ELF-1 (cell line): ENCODE measurements at places on chromosomes 12 and 14.

GRCh38 chr14:44847526-44848309 lies 114.0 kb downstream of the KLHL28 start:
- no peak for DNase-seq

DNA sequence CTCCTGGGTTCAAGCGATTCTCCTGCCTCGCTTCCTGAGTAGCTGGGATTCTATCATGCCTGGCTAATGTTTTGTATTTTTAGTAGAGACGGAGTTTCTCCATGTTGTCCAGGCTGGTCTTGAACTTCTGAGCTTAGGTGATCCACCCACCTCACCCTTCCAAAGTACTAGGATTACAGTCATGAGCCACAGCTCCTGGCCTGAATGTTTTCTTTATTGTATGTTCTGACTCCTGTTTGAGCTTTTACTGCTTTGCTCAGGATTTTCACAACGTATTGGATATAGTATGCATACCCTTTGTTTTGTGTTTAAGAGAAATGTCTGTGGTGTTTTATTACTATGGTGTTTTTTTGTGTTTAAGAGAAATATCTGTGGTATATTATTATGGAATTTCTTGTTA lies 37.2 kb downstream of the ATF7IP start:
- DNase-seq, result no peak

DNA sequence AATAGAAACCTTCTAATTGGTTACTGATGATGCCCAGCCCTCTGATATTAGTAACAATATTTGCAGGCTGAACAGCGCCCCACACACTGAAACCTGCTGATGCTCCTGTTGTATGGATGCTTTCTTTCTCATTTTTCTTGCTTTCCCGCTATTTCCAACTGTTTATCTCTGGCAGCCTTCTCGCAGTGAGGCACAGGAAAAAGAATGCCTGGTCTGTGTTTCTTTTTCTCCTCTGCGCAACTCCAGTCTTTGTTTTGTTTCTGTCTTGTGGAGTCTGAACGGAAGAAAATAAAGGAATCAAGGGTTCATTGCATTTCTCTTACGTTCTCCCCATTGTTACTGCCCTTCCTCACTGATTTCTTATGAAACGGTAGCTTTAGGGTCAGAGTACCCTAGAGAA lies 451.2 kb downstream of the EGLN3 start:
- no peak for DNase-seq

DNA sequence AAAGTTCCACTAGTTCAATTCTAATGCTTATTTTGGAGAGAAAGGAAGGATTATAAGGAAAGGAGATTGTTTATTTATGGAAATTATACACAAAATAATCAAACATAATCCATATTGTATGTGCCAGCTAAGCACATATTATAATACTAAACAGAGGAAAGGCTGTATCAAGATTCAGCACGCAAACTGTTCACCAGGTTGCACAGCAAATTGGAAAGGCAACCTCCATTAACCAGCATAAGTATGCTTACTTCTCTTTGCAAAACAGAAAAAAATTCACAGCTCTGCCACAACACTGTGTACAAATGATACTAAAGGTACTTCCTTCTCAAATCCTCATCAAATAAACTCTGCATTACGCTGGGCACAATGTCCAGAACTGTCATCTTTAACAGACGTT lies 146.3 kb downstream of the MED13L start:
- no peak for DNase-seq

GRCh38 chr14:45096218-45096617 lies 12.3 kb downstream of the PRPF39 start:
- DNase-seq, result no peak

DNA sequence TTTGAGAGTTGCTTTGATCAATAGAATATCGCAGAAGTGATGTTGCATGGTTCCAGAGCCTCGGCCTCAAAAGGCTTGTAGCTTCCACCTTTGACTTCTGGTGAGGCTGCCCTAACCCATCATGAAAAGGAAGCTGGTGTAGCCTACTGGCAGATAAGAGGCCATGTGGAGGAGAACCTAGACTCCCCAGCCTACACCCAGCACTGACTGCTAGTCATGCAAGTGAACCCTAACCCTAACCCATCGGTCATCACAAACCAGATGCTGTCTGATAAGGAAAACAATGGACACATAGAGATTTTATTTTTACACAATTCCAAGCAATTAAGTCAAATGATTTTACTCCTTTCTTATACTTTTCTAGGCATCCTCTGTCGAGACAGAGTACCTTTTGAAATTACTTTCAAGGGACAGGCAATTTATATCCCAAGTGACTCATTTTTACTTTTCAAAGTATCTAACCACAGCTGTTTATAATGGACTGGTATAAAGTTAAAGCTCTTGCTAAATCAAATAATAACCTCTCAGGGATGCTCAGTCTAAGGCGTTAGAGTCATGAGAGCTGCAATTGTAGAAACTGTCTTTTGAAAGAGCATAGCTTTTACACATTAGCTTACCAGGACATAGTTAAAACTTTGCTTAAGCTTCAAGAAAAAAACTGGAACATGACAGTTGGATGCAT lies 17.6 kb downstream of the PTPRB start:
- no peak for DNase-seq

- DNase-seq, result no peak
These were observed 15.3 kb downstream of the DYNC1H1 start for GRCh38 chr14:101979666-101980065.

GRCh38 chr14:98200601-98201000 lies 1071.4 kb downstream of the BCL11B start:
- no peak for DNase-seq

GRCh38 chr14:51862176-51862796 lies 1.9 kb downstream of the GNG2 start:
- DNase-seq, result no peak

DNA sequence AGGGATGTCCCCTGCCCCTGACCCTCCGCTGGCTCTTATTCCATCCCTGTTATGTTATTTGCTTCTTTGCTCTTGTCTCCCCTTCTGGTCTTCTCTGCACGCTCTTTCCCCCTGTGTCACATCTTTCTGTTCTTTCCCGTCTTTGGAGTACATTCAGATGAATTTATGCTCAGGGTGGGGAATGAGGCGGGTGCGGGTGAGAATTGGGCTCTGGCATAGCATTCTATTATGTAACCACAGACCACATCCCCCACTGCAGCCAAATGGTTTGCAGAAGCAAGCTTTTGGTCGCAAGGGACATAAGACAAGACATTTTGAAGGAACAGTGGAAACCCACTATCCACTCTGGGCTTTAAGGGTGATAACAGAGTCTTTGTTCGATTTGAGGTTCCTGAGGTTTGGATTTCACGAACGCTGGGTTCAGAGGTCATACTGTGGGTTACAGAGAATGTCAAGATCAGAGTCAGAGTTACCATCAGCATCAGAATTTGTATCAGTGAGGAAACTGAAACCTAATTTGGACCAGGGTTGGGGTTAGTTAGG lies 3.8 kb downstream of the ENDOU start:
- no peak for DNase-seq
